Spleen (tissue), 13 donors: ENCODE measurements at places on chromosomes 12 and 14.

- no peak for DNase-seq
These were observed 269.9 kb downstream of the CACNA1C start for GRCh38 chr12:2322554-2323120.

GRCh38 chr12:108939594-108939993 lies 59.7 kb downstream of the DAO start:
- no peak for DNase-seq

DNA sequence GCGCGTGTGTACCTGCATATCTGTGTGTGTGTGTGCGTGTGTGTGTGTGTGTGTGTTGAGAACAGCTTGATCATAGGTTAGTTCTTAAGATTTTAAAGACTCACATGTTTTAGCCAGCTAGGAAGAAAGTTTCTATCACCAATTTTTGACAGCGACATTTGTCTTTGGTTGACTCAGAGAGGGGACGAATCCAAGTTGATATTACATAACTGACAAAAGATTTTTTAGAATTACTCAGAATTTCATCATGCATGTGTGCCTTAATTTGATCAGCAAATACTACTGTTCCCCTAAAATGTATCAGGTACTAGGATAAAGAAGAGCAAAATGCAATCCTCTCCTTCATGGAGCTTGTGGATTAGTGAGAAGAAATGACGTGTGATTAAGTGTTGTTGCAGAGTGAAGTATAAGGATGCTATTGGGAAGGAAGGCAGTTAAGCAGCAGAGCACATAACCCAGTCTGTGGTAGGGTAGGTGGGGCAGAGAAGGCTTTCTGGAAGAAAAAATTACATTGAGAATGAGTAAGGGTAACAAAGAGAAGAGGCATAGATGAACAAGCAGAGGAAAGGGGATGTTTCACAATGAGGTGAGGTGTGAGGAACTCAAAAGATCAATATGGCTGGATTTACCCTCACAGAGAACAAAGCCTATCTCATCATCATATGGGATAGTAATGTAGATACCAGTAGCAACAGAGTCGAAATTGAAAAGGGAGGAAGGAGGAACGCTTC lies 77.5 kb downstream of the ELK3 start:
- DNase-seq: no peak

- no peak for DNase-seq
These were observed 43.1 kb downstream of the GALNT16 start for GRCh38 chr14:69303086-69303485.

DNA sequence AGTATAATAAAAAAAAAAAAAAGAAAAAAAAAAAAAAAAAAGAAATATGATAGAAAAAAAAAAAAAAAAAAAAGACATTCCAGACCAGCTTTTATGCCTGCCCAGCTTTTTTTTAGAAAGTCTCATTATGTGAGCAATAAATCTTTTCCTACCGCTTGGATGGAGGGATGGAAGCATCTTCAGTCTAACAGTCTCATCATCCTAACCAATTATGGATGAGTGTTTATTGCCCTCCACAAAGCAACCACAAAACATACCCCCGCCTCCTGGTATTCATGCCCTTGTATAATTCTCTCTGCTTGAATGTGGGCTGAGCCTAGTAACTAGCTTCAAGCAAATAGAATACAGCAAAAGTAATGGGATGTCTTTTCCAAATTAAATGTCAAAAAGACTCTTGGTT lies 33.7 kb upstream of the ADAMTS20 start:
- DNase-seq: no peak

DNA sequence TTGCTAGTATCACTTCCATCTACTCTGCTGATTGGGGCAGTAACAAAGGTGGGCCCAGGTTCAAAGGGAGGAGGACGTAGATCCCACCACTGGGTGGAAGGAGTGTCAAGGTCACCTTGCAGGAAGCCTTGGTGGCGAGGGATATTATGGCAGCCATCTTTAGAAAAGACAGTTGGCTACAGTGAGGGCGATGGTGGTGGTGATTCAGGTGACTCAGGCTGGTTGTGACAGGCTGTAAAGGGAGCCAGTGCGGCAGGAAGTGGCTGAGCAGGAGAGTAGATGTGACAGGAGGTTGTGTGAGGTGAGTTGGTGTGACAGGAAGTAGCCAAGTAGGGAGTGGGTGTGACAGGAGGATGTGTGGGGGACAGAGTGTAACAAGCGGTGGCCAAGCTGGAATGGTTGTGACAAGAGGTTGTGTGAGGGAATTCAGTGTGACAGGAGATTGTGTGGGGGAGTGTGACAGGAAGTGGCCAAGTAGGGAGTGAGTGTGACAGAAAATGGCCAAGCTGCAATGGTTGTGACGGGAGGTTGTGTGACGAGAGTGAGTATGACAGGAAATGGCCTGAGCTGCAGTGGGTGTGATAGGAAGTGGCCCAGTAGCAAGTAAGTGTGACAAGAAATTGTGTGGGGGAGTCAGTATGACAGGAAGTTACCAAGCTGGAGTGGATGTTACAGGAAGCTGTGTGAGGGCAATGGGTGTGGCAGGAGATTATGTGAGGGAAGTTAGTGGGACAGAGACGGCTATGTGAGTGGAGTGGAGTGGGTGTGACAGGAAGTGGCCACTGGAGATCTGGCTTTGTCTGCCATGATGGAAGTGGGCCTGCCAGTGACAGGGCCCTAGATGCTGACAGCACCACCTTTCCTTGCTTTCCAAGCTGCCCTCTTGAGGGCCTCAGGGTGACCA lies 136.5 kb upstream of the MYL2 start:
- DNase-seq: peak; percentile 79

GRCh38 chr14:74979442-74980397 lies 23.0 kb upstream of the EIF2B2 start:
- no peak for DNase-seq

DNA sequence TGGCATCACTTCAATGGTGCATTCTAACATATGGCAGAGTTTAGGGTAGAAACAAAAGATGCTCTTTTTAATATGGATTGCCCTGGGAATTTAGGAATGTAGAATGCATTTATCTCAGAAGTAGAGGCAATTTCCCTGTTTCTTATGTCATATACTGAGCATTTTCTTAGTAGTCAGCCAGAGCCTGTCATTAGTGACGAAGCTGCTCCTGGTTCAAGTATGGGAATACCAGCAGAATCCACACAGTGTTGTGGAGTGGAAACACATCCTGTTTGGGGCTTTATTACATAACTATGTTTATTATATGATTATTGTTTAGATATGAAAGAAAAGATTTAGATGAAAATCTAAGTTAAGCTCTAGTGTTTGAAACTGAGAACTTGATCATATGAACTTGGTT lies 12.2 kb downstream of the CIPC start:
- DNase-seq: no peak

- peak; percentile 78 for DNase-seq
These were observed 26.3 kb upstream of the BCDIN3D start for GRCh38 chr12:49868952-49869815.

- no peak for DNase-seq
These were observed 1.2 kb downstream of the PTPRO start for GRCh38 chr12:15323480-15323879.

DNA sequence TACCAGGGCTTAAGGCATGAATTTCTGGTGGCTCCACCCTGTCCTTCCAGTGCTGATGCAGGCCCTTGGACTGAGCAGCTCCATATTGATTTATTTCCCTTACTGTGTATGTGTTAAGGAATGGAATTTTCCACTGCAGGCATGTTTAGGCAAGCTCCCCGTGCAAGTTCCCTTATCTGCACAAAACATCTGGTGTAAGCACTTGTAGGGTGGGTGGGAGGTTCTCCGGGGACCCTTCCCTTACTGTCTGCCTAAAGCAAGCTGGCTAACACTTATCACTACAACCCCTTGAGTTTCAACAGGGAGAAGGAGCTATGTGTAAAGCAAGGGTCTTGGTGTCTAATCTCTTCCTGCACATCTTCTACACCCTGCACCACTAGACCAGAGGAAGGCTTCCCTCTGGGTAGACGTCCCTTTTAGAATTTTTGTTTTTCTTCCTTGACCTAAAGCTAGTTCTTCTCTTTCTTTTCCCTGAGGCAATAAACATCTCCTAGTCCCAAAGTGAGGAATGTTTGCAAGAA lies 22.0 kb upstream of the DRAM1 start:
- DNase-seq: no peak

DNA sequence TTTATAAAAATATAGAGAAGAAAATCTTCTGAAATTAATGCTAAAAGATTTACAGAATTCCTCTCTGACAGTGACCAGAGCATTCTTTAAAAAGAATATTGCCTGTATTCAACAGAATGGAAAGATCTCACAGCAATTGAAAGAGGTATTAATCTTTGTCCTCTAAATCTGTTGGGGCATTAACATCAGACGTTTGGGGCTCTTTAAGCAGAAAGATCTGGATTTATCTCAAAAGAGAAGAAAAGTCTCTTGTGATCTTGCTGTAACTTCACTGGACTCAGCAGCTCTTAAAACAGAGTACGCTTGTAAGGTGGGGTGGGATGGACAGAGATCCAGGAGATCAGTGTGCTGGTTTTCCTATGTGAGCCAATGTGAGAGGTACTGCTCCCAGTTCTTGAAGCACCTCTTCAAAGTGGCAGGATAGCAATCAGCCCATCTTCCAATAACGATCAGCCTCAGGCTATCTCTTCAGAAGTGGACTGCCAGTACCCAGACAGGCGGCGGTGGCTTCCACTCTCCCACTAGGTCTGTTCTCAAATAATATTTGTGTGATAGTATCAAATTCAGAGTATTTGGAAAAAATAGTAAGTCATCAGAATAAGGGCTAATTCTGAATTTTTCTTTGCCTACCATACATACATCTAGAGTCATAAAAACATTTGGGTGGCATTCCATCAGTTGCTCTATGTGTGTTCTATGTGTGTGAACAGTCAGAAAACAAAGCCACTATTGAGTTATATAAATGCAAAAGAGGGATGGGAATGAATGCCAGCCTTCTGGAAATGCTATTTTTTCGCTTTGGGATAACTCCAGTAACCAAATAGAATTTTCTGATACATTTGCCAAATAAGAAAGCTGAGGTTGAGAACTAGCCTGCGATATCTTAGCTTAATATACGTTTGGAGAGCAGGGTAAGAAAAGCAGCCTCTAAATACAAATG lies 237.4 kb upstream of the RGS6 start:
- DNase-seq: no peak

- DNase-seq: no peak
These were observed 333.7 kb downstream of the GLT1D1 start for GRCh38 chr12:129186952-129187351.

DNA sequence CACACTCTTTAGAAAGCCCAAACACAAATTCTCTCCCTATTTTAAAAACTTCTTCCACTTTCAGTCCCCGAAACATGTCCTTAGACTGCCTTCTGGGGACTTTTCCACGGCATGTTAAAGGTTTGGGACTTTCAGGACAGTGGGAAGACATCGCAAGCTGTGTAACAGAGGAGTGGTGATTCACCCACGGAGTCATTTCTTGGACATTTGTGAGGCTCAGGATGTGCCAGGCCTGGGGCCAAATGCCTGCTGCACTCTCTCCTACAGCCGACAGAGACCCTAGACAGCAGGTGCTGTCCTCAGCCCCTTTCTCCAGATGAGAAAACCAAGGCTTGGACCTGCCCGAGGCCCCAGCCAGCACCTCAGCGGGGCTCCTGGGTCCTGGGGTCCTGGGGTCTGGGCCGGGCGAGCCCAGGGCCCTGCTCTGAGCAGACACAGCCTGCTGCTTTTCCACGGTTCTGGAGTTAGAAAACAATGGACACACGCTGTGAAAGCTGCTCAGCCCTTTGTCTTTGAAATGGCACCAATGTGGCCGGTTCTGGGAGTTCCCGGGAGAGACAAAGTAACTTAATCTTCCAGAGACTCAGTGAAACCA lies 370.2 kb upstream of the SFSWAP start:
- DNase-seq: no peak

DNA sequence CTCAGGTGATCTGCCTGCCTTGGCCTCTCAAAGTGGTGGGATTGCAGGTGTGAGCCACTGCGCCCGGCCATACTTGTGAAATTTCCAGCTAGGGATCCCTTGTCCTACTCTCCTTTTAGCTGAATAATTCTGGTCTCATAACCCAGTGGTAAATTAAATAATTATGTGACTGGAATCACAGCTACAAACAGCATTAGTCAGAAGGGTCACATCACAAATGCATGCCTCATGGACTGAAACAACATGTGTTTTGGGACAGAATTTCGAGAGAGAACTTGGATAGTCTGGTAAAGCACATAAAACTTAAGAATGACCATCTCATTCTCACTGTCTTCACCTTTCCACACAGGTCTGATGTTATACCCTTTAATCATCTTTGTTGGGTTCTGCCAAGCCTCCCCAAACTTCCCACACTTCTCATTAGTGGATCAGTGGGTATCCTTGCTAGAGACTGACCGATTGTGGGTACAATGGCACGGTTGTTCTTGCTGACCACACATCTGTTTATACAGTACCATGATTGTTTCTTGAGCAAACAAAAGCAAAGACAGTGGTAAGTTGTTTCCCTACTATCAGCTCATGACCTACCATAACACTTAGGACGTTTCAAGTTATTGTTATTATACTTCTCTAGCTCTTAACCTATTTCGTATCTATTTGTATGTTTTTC lies 5.1 kb downstream of the GPRC5D start:
- no peak for DNase-seq

GRCh38 chr14:34710744-34711143 lies 3.6 kb downstream of the CFL2 start:
- DNase-seq: no peak

GRCh38 chr14:33414041-33414440 lies 475.4 kb downstream of the NPAS3 start:
- DNase-seq: no peak

GRCh38 chr12:127035011-127035879 lies 1231.7 kb upstream of the TMEM132C start:
- DNase-seq: no peak

DNA sequence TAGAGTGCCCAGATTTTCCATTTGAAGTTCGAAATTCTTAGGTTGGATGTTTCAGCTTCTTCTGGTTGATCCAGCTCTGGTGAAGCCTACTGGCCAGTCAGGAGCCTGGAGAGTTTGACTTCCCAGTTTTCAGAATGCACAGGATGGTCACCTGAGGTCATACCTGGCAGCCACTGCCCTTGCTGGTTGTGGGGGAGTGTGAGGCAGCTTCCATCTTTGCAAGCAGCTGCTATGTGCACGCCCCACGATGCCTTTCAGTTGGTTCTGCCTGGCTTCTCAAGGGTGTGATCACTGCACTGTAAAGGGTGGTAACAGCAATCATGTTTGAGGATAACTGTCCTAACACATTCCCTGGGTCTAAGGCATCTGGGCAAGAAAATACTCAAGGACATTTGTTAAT lies 15.4 kb downstream of the CCDC92 start:
- DNase-seq: no peak

GRCh38 chr12:5511644-5512600 lies 80.0 kb downstream of the NTF3 start:
- peak; percentile 81 for DNase-seq

GRCh38 chr14:45810152-45810872 lies 557.3 kb upstream of the MIS18BP1 start:
- DNase-seq: no peak

- peak; percentile 47 for DNase-seq
These were observed 10.3 kb downstream of the CLMN start for GRCh38 chr14:95309261-95310051.

- no peak for DNase-seq
These were observed 17.2 kb downstream of the NKX2-1 start for GRCh38 chr14:36502558-36503508.

DNA sequence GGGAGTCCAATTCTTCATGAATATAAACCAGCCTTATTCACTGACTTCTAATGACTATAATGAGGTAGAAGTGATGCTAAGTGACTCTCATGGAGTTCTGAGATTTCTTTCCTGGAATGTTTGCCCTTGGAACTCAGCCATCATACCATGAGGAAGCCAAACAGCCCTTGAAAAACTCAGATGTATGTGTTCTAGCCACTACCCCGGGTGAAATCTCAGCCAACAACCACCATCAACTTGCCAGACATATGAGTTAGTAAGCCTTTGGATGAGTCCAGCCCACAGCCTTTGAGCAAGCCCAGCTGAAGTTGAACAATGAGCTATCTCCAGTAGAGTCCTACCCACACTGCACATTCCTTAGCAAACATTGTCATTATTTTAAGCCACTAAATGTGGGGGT lies 149.5 kb downstream of the SLC6A15 start:
- no peak for DNase-seq
